Smooth muscle cell of the pulmonary artery (primary cell): ENCODE measurements at places on chromosomes 4 and X. TPM values are rescaled to one million over a fixed set of nuclear protein-coding genes. Genes with fewer than 3 reads are reported as not detected.

DCLK2 gene
- total RNA-seq: 6.9 and 14.2 TPM in 2 replicates

CFAP99 gene
- 0.13 TPM in 1 of 2 replicates, not detected in the other for total RNA-seq

CXXC4 gene
- not detected in 2 replicates for total RNA-seq

NLRP2B gene
- total RNA-seq: under 0.01 TPM in 1 of 2 replicates, not detected in the other

BEX3 gene
- 210 and 275 TPM in 2 replicates for total RNA-seq

UGT2B11 gene
- total RNA-seq: not detected in 2 replicates

TSC22D3 gene
- total RNA-seq: 22.6 and 40.1 TPM in 2 replicates

ACTRT1 gene
- total RNA-seq: not detected in 2 replicates

ADH4 gene
- total RNA-seq: 0.10 TPM in 1 of 2 replicates, not detected in the other

PLS3 gene
- 344 and 345 TPM in 2 replicates for total RNA-seq

SSX4 gene
- total RNA-seq: not detected in 2 replicates

MAGEA2B gene
- not detected in 2 replicates for total RNA-seq

ANK2 gene
- 85.0 and 132 TPM in 2 replicates for total RNA-seq

EDNRA gene
- 9.3 and 17.1 TPM in 2 replicates for total RNA-seq

PNMA6E gene
- total RNA-seq: not detected in 2 replicates

SLC6A14 gene
- total RNA-seq: not detected in 2 replicates

PNMA5 gene
- not detected in 2 replicates for total RNA-seq

ALB gene
- total RNA-seq: not detected in 2 replicates

GLRA2 gene
- total RNA-seq: not detected in 2 replicates

UVSSA gene
- 9.4 and 12.7 TPM in 2 replicates for total RNA-seq

TSPAN6 gene
- 21.7 and 36.5 TPM in 2 replicates for total RNA-seq

NXF2 gene
- total RNA-seq: not detected in 2 replicates

CSAG1 gene
- not detected in 2 replicates for total RNA-seq

MAGEA11 gene
- total RNA-seq: not detected in 2 replicates

NSUN7 gene
- total RNA-seq: 0.07 TPM in 1 of 2 replicates, not detected in the other

FAM156A gene
- 15.6 and 16.5 TPM in 2 replicates for total RNA-seq

MUC7 gene
- not detected in 2 replicates for total RNA-seq

PHOX2B gene
- total RNA-seq: not detected in 2 replicates

CXCL3 gene
- total RNA-seq: 1.5 and 9.0 TPM in 2 replicates

TMSB15A gene
- 0.73 and 2.5 TPM in 2 replicates for total RNA-seq

LGI2 gene
- total RNA-seq: 0.23 and 0.59 TPM in 2 replicates

PNMA6F gene
- total RNA-seq: not detected in 2 replicates

RAB33A gene
- 5.1 and 9.0 TPM in 2 replicates for total RNA-seq

MYOZ2 gene
- total RNA-seq: 1.4 and 4.4 TPM in 2 replicates

OTC gene
- total RNA-seq: not detected in 2 replicates

CD38 gene
- 0.07 TPM in 1 of 2 replicates, not detected in the other for total RNA-seq

GAGE12H gene
- not detected in 2 replicates for total RNA-seq
